T-cell (primary cell): ENCODE measurements at places on chromosomes 4 and X.

DNA sequence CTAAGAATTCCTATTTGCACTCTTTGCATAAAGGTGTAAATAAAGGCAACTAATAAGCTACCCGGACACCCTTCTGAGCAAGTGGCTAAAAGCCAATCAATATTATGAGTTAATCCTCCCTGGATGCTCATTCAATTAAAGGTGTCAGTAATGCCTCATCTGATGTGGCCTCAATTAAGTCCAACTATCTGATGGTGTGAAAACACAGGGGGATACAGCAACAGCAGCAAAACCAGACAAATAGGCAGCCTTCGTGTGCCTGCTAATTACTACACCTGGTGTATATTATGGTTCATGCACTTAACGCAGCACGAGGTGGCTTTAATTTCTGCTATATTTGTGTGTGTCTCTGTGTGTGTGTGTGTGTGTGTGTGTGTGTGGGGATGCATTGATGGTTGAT, 244.4 kb downstream of the DCLK2 start:
- H3K4me1 ChIP-seq = no peaks in the 10 kb centered on the region
- peaks cover 9% of the 10 kb centered on the region for H3K36me3 ChIP-seq
- no peak overlapping the region for H3K4me3 ChIP-seq
- H3K27me3 ChIP-seq = no peaks in the 10 kb centered on the region
- DNase-seq = no peak

GRCh38 chrX:45747905-45748304, 547.2 kb upstream of the DIPK2B start:
- peaks cover 2% of the 10 kb centered on the region for H3K4me1 ChIP-seq
- H3K27me3 ChIP-seq = no peaks in the 10 kb centered on the region
- H3K36me3 ChIP-seq = no peaks in the 10 kb centered on the region
- no peak overlapping the region for H3K4me3 ChIP-seq

GRCh38 chrX:11180571-11180970, 69.4 kb downstream of the HCCS start:
- no peaks in the 10 kb centered on the region for H3K27me3 ChIP-seq
- no peak overlapping the region for H3K4me3 ChIP-seq
- no peaks in the 10 kb centered on the region for H3K36me3 ChIP-seq
- no peak for DNase-seq

- H3K4me3 ChIP-seq = no peak overlapping the region
- H3K4me1 ChIP-seq = no peaks in the 10 kb centered on the region
- DNase-seq = no peak
- no peak overlapping the region for H3K27ac ChIP-seq
Measured at GRCh38 chr4:36172656-36173055, 71.7 kb downstream of the ARAP2 start.

GRCh38 chr4:143421609-143422008, 84.9 kb downstream of the GAB1 start:
- H3K27me3 ChIP-seq = no peaks in the 10 kb centered on the region
- no peak overlapping the region for H3K27ac ChIP-seq
- DNase-seq = no peak
- H3K4me3 ChIP-seq = no peak overlapping the region
- H3K36me3 ChIP-seq = no peaks in the 10 kb centered on the region
